ENCODE measurements at places on chromosomes 6 and 20.

GRCh38 chr6:129534926-129535325, 175.1 kb downstream of the ARHGAP18 start:
- DNase-seq, result no peak

GRCh38 chr20:53216478-53216855, 244.3 kb downstream of the TSHZ2 start:
- DNase-seq, result no peak

- no peak for DNase-seq
Measured at GRCh38 chr6:14277405-14277930, 159.9 kb downstream of the CD83 start.

DNA sequence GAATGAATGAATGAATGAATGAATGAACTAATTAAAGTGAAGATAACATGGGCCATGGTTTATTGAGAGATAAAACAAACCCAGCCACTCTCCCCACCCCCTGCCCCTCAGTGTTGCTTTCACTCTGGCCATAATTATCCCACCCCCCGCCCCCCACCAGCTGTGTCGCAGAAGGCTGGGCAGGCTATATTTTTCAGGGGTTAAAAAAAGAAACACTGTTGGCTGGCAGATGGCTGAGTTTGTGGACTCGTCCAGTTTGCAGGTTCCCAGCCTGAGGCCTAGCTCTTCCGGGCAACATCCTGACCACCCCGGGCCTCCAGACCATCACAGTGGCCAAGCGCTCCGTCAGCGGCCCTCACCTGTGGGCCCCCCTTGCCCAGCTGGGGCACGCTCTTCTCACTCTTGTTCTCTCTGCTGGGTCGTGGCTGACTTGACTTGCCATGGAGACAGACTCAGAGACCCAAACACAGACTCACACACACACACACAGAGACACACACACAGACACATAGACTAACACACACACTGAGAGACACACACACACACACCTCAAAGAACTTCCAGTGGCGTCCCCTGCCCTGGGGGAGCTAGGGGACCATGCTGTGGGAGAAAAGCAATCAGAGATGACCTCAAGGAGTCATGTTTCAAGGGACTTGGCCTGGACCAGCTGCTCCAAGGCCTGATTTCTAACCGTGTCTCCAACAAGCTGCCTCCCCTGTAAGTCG, 2.2 kb upstream of the GRM4 start:
- DNase-seq, result no peak

GRCh38 chr6:23106951-23107350, 537.6 kb downstream of the HDGFL1 start:
- DNase-seq, result no peak

DNA sequence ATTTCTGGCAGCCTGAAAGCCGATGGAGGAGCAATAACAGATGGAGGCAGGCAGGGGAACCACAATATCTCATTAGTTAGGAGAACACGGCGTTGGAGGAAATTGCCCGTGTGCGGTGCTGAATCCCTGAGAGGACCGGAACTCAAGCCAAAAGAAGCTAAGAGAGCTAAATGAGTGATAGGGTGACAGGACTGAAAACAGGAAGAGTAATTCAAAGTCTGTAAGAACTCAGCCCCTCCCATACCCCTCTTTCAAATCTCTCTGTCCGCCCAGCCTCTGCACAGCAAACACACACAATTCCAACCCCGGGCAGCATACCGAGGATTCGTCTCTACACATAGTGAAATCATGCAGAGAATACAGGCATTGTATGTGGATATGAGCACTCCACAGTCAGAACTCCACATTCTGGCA, 2.6 kb upstream of the IPCEF1 start:
- DNase-seq, result no peak

DNA sequence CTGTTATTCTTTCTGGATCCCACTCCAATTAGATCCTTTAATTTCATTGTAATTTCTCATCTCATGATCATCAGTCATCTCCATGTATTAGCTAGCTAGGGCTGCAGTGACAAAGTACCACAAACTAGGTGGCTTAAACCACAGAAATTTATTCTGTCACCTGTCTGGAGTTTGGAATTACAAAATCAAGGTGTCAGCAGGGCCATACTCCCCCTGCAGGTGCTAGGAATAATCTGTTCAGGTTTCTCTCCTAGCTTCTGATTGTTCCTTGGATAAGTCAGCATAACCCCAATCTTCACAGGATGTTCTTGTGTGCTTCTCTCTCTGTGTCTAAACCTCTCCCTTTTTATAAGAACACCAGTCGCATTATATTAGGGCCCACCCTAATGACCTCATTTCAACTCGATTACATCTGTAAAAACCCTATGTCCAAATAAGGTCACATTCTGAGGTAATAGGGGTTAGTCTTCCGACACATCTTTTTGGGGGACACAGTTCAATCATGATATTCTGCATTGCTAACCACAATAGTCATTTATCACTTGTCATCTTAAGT, 40.5 kb downstream of the BEND6 start:
- DNase-seq, result no peak

GRCh38 chr6:92415656-92416055, 1003.7 kb downstream of the EPHA7 start:
- DNase-seq, result no peak
